Occipital lobe (tissue), 3 donors: ENCODE measurements at places on chromosomes 6 and 20. TPM values are rescaled to one million over a fixed set of nuclear protein-coding genes. Genes with fewer than 3 reads are reported as not detected.

Gene EMILIN3
- 3.1 TPM for total RNA-seq

Gene RIMS1
- 456 TPM for total RNA-seq

Gene MCUR1
- 34.6 TPM for total RNA-seq

Gene SCUBE3
- total RNA-seq, result 1.7 TPM

Gene PDYN
- total RNA-seq, result not detected

Gene TXLNB
- total RNA-seq, result 0.62 TPM

Gene WDR46
- 42.6 TPM for total RNA-seq

DNA sequence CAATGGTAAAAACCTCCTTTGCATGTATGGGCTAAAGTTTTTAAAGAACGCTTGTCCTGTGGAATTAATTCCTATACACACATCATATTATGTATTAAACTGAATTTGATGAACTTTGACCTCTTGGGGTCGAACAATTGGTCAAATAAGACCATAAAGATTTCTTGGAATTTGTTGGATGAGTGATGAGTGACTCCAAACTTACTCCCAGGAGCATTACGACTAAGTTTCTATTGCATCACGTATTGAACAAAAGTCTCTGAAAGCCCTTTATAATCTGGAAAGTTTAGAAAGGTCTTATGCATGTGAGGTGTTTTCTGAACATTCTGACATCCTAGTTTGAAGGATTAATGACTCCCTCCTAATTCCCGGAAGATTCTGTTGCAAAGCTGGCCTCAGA is 126.9 kb upstream of the BMP5 start:
- DNase-seq, result no peak

- DNase-seq, result no peak
These were observed 24.8 kb downstream of the MAFB start for GRCh38 chr20:40663991-40664880.

DNA sequence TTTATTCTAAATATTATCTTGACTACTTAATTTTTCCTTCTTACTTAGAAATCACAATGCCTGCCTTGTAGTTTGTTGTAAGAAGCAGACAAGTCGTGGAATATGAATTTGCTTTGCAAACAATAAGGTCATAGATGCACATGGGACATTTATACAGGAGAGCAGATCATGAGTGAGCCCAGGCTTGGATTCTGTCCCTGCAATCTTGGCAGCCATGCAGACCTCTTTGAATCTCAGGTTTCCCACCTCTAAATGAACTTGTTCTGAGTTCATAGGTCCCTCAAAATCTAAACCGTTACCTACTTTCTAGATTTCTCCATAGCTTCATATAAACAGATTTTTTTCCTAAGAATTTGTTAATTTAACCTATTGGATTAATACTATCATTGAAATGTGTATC is 19.5 kb downstream of the KIAA0408 start:
- DNase-seq, result no peak

DNA sequence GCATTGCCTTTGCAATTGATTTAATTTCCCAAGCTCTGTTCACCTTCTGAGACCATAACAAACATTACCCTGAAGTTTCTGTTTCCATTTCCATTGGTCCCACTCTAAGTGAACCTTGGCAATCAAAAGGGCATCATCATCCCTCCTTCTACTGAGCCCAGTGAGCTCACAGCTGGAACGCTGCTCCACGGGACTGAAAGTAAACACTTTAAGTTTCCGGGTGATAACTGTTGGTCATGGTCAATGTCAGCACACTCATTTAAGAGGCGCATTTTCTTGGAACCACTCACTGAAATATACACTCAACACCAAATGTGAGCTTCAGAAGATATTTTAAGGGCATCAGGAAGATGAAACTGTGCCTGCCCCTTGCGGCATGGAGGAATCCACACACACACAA is 37.1 kb upstream of the RPS6KA2 start:
- DNase-seq, result no peak

GRCh38 chr20:50151034-50151743 is 2.3 kb downstream of the PEDS1 start:
- DNase-seq, result no peak

DNA sequence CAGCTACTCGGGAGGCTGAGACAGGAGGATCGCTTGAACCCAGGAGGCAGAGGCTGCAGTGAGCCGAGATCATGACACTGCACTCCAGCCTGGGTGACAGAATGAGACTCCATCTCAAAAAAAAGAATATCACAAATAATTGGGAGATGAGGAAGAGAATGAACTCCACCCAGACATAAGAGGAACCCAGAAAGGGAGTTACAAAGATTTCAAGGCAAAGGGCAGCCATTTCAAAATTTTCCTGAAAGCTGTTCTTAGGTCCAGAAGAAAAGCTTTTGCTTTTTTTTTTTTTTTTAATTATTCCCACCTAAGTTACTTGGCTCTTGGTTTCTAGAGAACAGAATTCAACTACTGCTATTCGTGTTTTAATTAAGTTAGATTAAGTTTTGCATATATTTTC is 23.8 kb downstream of the MYB start:
- DNase-seq, result no peak

- DNase-seq, result no peak
These were observed 42.4 kb downstream of the TNFRSF21 start for GRCh38 chr6:47267301-47267700.

DNA sequence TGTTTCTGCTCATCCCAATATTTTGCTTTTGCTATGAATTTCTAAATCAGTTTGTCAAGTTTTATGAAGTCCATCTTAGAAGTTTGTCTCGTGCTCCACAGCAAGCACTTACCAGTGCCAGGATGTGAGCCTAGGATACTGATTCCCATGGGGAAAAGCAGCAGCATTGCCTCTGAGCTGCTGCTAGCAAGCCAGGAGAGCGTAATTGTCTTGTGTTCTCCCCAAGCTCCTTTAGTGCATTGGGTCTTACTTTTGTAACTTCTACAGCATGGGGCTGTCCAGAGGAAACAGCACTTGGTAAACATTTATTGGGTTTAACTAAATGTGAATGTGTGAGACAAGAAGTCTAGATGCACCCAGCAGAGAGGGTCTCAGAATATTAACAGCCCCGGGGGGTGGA is 76.1 kb downstream of the RNF182 start:
- no peak for DNase-seq

DNA sequence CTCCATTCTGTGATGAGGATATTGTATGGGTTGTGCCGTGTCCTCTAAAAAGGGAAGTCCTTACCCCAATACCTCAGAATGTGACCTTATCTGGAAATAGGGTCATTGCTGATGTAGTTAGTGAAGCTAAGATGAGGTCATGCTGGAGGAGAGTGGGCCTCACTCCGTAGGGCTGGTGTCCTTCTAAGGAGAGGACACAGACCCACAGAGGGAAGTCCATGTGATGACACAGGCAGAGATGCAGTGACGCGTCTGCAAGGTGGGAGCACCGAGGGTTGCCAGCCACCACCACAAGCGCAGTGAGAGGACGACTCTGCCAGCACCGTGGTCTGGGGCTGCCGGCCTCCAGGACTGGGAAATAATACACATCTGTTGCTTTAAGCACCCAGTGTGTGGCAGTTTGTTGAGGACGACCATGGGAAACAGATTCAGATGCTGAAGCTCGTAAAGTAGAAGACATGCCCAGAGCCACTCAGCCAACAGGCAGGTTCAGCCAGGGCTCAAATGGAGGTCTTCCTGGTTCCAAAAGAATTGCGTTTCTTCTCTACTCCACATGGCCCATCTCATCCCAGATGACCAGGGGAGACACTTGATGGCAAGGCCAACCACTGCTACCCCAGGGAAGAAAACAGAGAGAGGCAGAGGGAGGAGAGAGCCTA is 59.2 kb upstream of the DUSP22 start:
- DNase-seq, result no peak

DNA sequence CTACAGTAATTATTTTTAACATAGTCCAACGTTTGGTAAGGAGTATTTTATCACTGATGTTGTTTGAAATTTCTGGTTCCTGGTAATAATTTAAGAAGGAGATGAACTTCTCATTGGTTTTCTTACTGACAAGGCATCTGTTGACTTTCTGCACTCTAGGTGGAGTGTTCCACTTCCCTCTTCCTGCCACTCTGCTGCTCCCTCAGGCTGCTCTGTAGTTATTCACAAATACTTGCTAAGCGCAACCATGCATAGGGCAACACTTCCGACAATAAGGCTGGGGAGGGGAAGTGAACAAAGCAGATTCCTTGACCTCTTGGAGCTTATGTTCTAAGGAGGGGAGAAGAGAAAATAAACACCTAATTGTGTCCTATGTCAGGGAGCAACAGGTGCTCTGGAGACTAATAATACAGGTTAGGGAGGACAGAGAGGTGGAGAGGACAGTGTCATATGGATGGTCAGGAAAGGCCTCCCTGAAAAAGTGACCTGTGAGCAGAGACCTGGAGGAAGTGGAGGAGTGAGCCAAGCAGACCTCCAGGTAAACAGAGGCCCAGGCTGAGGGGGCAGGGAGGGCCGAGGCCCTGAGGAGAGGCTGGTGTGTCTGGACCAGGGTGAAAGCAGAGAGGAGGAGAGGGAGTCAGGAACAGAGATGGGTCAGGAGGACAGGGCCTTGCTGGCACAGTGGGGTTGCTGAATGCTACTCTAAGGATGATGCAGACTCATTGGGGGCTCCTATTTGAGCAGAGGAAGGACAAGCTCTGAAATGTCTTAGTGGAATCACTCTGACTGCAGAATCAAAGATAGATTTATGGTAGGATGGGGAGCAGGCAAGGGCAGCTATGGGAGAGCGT is 134.8 kb upstream of the SLC24A3 start:
- no peak for DNase-seq

DNA sequence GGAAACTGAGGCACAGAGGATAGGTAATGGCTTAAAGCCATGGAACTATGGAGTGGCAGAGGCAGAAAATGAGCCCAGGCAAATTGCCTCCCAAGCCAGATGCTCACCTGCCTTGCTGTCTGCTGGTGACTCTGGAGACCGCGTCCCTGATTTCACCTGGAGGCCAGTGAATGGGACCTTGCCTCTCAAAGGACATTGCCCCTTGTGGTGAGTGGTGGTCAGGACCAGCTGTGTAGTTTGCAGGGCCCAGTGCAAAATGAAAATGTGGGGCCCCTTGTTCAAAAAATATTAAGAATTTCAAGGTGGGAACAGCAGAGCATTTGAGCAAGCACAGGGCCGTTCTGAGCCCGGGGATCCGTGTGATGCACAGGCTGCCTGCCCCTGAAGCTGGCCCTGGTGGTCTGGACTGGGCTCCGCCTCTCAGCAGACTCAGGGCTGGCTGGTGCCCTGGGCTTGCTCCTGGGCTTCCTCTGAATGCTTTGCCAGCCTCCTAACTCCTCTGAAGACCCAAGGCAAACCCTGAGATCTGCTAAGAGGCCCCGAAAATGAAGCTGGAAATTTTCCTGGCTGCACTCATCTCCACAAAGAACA is 19.8 kb upstream of the KCNG1 start:
- DNase-seq, result no peak

DNA sequence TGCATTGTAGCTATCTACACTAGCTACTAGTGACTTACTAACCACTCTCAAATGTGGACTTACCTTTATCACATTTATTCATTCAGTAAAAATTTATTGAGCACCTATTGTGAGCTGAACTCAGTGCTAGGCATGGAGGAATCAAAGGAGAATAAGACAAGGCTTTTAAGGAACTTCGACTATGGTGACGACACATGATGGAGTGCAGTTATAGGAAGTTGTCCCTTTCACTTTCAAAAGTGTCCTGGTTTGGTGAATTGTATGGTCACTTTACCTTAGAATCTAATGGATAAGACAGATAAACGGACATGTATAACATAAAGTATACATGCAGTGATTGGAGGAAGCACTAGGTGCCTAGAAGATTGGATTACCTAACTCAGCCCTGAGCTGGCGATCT is 4.3 kb downstream of the AKAP7 start:
- no peak for DNase-seq

DNA sequence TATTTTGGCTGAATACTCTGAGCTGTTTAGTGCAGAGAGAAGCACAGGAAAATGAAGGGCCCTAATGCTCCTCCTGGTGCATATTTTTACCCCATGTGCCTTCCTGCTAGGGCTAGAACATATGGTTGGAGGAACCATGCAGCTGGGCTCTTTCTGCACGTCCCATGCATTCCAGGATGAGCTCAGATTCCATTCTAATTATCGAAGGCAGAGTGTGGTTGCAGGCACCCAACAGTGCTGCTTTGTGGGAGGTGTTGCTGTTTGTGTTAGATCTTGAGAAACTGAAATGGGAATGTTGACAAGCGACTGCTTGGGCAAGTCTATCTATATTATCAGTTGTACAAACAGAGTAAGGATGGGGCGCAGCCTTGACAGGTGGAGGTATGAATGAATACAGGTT is 419.5 kb downstream of the DHX35 start:
- DNase-seq, result peak; percentile 19

DNA sequence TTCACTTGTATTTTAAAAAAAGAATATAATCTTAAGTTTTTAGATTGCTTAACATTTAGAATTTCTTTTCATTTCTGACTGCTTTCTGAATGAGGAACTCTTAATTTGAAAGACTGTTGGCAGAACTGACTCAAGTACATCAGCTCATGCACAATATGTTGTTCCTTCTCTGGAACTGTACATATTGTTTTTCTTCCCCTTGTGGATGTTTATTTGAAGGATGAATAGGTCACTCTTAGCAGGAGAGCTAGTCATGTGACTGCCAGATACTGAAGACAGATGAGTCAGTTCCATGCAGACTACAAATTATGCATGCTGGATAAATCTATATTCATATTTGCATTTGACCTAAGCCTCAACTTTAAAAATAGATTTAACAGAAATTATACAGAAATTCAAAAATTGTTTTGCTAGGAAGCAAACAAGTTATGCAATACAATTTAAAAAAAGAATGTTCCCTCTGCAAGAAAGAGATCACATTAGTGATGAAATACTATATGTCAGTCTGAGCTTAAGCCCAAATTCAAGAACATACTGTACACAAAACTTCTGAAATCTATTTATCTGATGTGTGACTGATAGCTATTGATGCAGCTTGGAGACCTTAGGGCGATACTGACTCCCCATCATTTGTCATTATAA is 1274.9 kb upstream of the GJE1 start:
- DNase-seq, result no peak

GRCh38 chr6:165829376-165829775 is 166.3 kb upstream of the PDE10A start:
- DNase-seq, result no peak

GRCh38 chr6:165484178-165484889 is 174.9 kb upstream of the C6orf118 start:
- no peak for DNase-seq

DNA sequence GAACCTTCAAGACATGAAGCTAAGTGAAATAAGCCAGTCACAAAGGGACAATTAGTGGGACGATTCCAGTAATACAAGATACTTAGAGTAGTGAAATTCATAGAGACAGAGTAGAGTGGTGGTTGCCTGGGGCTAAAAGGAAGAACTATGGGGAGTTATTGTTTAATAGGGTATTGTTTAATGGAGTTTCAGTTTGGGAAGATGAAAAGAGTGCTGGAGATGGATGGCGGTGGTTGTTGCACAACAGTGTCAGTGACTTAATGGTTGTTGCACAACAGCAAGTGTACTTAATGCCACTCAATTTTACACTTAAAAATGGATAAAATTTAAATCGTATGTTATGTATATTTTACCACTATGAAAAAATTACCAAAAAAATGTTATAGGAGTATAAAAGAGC is 209.7 kb upstream of the TENT5A start:
- no peak for DNase-seq

GRCh38 chr6:93164781-93165180 is 254.6 kb downstream of the EPHA7 start:
- DNase-seq, result no peak
